ENCODE measurements at places on chromosomes 5 and 9.

DNA sequence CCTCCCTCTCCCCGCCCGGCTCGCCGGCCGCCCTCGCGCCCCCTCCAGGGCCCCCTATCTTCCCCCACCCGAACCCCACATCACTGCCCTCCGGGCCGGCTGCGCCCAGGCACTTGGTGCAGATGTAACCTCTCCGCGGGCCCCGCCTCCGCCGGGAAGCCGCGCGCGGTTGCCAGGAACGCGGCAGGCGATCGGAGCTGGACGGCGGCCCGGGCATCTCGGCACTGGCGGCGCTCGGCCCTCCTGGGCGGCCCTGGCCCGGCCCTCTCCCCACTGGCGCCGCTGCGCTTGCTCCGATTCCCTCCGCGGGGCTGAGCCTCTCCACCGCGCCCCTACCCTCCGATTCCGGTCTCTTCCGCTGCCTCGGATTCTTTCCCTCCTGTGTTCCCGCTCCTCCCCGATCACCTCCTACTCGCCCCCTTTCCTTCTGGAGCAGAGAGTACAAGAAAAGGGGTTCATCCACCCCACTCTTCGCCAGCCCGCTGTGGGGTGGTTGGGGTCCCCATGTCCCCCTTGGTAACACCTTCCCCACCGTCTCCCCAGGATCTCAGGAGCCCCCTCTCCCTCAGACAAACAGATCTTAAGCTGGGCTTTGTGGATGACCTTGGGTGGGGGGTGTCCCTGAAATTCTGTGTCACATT is 70.6 kb downstream of the C9orf50 start:
- DNase-seq = no peak

GRCh38 chr9:96186591-96187011 is 115.4 kb downstream of the HSD17B3 start:
- no peak for DNase-seq

- no peak for DNase-seq
Measured at GRCh38 chr5:45609661-45610060, 86.5 kb downstream of the HCN1 start.

DNA sequence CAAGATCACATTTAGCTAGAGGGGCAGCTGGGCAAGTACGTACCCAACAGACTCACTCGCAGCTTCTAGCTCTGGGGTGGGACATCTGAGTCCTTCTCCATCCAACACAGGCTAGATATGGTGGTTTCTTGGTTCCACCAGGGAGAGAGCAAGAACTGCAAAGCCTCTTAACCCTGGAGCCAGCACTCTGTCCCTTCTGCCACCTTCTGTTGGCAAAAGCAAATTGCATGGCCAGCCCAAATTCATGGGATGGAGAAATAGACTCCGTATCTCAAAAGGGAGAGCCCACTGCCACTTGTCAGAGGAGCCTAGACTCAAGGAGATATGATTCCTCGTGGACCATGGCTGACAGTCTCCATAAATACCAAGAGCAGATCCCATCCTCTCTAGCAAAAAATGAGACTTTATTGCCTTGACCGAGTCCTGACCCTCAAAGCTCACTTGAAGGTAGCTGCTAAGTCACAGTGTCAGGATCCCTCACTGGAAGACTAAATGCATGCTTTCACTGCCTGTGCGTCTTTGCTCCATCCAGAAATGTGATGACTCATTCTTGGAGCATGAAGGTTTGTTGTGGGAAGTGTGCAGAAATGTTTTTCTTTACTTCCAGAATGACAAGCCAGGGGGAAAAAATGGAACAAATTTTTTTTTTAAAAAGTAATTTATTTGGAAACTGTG is 28.8 kb upstream of the ROR2 start:
- no peak for DNase-seq

- DNase-seq = peak; percentile 33
Measured at GRCh38 chr5:68369457-68370125, 154.0 kb downstream of the PIK3R1 start.

GRCh38 chr9:22103685-22104575 is 94.8 kb upstream of the CDKN2B start:
- no peak for DNase-seq

GRCh38 chr9:86685556-86685955 is 261.8 kb downstream of the GAS1 start:
- DNase-seq = no peak

Measured in activated gamma-delta T cell treated with anti-CD3 and anti-CD28 coated beads, Interleukin-2, amount 50 U/mL, for 16 hours (primary cell).